ENCODE measurements at places on chromosomes 3 and 15.

GRCh38 chr3:58804914-58805313 is 138.3 kb upstream of the FAM3D start:
- peak; percentile 22 for DNase-seq

- no peak for DNase-seq
Measured at GRCh38 chr15:94576889-94577533, 345.6 kb downstream of the MCTP2 start.

DNA sequence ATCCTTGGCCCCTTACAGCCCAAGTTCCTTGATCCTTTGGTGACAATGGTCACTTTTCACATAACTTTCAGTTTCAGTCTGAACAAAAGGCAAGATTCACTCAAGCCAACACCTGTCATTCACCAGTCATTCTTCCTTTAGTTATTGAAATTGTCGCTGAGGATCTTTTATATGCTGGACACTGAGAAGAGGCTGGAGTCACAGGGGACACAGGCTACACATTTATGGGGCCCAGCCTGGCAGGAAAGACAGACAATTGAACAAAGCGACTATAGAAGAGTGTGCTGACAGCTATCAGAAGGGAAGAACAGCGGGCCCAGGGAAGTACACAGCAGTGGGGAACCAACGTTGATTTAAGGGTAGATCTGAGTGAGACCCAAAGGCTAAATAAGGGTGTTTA is 69.8 kb upstream of the PROK2 start:
- no peak for DNase-seq

DNA sequence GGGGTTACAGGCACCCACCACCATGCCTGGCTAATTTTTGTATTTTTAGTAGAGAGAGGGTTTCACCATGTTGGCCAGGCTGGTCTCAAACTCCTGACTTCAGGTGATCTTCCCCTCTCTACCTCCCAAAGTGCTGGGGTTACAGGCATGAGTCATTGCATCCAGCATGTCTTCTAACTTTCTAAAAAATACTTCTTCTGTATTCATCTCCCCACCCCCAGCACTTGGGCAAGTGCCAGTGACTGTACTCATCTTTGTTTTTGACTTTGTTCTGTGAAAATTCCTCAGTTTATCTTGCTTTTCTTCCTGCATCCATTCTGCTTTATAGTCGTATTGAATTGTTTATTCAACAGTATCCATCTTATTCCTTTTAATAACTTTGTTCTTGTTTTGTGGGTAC is 47.6 kb downstream of the ARIH1 start:
- DNase-seq, result peak; percentile 36

DNA sequence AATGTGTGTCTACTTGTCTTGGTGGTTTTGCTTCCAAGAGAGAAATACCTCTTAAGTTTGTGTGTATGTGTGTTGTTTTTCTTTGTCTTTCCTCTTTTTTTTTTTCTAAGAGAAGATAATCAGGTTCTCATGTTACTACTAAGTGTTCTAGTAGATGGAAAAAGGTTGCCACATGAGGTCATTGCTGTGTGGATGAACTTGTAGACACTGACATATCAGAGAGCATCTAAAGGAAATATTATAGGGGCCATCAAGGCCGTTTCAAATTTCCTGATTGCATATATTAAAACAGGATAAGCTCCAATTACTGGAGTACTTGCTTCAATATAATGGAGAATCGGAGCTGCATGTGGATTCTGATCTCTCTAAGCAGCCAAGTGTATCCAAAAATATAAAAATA is 747.5 kb downstream of the NR2F2 start:
- no peak for DNase-seq

DNA sequence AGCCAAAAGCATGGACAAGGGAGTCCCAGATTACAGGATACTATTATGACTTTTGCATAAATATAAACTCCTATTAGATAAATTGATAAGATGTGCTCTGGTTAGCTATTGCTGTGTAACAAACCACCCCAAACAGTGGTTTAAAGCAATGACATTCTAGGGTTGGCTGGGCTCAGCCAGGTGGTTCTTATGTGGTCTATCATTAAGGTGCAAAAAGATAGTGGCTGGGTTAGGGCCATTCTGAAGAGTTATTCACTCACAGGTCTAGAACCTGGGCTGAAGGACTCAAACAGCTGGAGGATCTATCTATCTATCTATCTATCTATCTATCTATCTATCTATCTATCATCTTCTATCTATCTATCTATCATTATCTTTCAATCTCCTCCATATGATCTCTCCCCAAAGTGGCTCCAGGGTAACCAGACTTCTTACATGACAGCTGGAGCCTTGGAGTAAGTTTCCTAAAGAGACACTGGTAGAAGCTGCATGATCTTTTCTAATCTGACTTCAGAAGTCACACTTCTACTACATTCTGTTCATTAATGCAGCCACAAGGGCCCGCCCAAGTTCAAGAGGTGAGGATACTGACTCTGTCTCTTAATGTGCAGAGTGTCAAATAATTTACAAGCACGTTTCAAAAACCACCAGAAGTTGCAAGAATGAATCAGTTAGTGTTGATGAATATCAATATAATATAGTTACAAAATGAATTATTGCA is 74.9 kb upstream of the XCR1 start:
- DNase-seq, result no peak

- no peak for DNase-seq
Measured at GRCh38 chr3:61761694-61762430, 200.5 kb downstream of the PTPRG start.

- DNase-seq, result no peak
Measured at GRCh38 chr3:10616321-10616720, 110.9 kb upstream of the ATP2B2 start.

DNA sequence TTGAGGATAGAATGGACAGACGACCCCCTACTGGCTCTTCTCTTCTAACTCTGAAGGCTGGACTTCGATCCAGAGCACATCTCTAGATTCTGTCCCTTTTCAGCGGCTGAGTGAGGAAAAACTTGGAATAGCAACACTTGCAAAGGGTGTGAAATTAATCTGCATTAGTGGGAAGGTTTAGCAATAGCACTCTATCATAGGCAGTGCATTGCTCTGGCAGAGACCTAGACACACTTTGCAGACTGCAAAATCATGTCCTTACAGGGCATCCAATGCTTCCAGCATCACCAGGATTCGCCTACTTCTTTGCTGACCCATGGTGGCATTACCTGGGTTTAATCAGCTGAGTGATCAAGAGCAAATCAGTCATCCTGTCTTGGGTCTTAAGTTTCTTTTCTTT is 43.1 kb downstream of the DAPK2 start:
- no peak for DNase-seq

GRCh38 chr3:142056656-142057330 is 92.6 kb downstream of the TFDP2 start:
- DNase-seq, result no peak

DNA sequence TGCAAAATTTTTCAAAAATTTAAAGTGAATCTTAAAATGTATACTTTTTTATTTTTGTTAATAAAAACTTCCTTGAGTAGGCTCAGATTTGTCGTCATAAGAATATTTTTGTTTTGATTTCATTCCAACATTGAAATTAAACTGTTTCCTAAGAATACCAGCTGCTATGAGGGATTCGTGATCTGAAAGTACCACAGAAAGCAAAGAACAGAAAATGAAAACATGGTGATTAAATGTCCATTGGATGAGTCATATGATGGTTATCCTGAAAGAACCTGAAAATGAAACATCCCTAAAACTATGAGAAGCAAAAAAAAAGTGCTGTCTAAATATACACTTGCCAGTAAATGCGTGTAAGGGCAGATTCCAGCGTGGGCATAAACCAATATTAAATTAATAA is 143.8 kb downstream of the GMNC start:
- peak; percentile 65 for DNase-seq

- DNase-seq, result peak; percentile 69
Measured at GRCh38 chr15:52392008-52392687, 96.5 kb upstream of the MYO5C start.

DNA sequence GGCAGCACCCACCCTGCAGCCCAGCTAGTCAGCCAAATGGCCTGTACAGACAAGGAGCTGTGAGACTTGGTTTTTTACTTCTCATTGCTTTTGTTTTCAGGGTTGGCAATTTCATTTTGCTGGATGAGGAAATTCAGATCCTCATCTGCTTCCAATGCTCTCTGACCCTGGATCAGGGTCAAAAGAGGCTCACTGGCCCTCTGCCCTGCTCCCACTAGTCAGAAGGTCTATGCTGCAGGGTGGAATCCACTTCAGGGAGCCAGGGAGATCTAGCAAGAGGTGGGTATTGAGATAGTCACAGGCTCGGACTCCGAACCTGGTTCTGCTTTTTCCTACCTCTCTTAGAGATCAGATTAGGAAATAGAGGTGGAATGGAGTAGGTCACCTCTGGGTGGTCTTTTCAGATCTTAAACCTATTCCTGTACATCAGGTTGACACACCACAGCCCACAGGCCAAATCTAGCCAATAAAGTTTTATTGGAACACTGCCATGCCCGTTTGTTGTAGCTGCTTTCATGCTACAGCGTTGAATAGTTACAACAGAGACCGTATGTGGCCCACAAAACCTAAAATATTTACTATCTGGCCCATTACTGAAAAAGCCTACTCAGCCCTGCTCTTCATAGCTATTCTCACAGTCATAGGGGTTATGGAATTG is 26.4 kb upstream of the GLCE start:
- no peak for DNase-seq

DNA sequence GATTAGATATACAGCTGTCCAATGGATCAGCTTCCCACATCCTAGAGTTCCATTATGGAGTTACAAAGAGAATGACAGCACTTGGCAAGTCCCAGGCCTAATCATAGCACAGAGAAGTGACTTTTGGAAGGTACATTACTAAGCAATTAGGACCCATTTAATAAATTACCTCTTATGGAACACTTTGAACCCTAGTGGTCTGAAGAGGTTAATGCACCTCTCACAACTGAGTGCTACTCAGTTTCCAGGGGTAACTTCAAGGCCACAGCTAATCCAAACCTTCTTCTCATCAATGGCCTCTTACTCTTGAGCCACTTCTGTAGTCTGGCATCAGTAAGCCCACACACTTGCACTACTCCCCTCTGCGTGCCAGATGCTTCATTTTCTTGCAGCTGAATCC is 34.9 kb upstream of the MEIS2 start:
- no peak for DNase-seq

DNA sequence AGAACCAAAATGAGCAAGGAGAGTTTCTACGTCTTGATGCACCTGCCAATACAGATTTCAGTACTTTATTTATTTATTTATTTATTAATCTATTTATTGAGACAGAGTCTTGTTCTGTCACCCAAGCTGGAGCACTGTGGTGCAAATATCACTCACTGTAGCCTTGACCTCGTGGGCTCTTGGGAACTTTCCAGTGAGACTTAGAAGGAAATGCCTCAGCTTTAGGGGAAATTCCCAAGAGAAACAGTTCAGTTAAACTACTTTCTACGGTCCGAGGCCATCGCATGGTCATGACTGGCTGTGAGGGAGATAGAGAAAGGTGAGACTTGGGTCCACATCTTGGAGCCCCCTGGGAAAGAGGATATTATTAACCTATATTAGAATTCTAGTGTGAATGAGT is 47.0 kb upstream of the HERC1 start:
- no peak for DNase-seq

DNA sequence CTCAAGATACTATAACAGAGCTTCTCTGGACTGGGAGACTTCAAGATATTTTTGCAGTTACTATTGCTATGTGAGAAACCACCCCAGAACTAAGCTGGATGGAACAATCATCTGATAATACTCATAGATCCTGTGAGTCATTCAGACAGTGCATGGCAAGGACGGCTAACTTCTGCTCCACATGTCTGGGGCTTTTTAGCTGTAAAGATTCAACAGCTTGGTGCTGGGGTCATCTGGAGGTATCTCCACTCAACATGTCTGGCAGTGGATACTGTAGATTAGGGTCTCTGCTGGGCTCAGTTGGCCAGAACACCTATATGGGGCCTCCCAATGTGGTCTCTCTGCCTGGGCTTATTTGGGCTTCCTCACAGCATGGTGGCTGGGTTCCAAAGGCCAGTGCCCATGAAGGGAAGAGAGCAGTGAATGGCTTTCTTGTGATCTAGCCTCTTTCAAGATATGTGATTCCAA is 117.3 kb upstream of the SLC7A14 start:
- peak; percentile 54 for DNase-seq

DNA sequence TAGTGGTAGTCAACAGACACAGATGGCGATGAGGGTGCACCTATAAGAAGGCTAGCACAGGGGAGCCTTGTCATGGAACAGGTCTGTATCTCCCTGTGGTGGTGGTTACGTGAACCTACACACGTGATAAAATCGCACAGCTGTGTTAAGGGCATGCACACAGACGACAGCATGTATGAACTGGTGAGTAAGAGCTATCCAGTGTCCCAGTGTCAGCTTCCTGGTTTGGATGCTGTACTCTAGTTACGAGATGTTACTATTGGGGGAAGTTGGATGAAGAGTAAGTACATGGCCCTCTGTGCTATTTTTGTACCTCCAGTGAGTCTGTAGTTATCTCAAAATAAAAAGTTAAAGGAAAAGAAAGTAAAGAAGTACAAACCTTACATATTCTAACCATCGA is 38.2 kb downstream of the MTMR10 start:
- DNase-seq, result no peak

- DNase-seq, result no peak
Measured at GRCh38 chr15:40430271-40430805, 10.4 kb upstream of the BAHD1 start.

DNA sequence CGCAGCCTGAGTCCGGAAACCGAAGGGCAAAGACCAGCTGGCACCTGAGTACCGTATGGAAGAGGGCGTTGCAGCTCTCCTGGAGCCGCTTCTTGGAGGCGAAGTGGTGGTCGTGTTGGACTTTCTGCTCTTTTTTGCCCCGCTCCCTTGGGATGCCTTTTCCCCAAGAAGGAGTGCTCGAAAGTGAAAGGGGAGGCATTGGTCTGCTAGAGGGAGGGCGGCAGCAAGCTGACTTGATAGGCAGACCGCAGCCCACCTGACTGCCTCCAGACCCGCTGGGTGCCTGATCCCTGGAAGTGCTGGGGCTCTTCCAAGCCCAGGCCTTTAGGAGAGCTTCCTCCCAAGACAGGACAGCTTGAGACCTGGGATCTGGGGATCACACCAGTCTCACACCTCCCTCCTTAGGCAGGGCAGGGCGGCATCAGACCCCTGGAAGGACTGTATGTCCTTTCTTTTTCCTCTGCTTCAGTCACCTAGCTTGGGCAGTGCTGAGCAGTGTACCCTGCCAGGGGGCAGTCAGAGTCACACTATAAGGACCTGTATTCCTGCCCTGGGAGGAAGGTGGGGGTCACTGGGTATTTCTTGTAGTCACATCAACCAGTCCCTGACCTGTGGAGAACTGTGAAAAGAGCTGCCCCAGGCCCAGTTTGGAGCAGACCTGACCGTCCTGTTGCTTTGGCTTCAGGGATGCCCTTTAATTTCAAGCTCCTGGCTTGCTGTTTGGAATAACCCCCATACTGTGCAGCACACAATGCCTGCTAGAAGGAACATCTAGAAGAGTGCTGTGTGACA is 2.1 kb downstream of the ACVR2B start:
- peak; percentile 57 for DNase-seq

Measured in astrocyte of the hippocampus (primary cell).